ENCODE measurements at places on chromosomes 3 and 15. TPM values are rescaled to one million over a fixed set of nuclear protein-coding genes. Genes with fewer than 3 reads are reported as not detected.

DNA sequence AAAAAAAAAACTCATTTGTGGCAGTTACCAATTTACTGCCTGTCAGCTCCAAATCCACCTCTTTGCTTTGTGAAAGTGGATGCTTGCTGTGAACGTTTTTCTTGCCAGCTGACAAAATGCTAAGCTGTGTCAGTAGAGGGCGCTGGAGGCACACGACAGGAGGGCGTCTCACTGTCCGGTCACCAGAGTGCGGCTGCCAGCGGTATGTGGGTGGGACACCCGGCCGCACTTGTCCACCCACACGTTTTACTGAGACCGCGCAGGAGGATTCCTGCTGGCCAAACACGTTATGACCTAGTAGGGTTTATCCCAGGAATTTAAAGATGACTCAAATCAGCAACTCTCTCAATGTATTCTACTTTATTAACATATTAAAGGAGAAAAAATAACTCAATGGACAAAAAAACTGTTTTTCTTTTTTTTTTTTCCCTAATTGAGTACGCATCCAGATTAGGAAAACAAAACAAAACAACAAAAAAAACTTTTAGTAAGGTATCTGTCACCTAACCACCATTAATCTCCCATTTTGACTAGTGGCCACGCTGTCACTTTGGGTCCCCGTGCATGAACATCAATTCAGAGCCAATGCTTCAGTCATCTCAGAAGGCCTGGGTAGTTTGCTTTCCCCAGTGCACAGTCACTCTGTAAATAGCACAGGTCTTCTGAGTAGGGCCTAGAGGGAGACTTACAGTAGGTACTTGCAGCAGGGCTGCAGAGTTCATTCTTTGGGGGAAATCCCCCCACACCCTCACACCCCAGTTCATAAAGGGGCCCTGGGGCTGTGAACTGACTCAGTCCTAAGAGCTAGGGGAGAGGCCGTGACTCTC is 43.8 kb upstream of the RPL35A start:
- DNase-seq, result peak; percentile 88

- no peak for DNase-seq
These were observed 117.9 kb upstream of the SMAD3 start for GRCh38 chr15:66947471-66947870.

DNA sequence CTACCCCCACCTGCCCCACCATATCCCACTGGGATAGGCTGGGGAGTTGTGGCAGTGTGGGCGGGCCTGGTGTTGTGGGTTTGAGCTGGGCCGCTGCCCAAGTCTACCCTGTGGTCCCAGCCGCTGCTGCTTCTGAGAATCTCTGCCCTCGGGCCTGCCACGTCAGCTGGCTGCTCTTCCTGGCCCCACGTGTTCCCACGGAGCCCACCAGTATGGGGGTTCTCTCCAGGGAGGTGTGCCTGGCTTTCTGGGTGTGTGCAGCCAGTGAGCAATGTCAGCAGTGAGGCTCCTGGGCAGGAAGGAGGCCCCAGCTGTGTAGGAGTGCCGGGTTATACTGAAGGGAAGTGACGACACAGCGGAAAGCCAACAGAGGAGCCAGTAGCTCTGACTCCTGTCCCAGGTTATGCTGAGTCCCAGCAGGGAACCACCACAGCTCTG is 10.5 kb downstream of the GNAI2 start:
- no peak for DNase-seq

- no peak for DNase-seq
These were observed 43.2 kb upstream of the BOC start for GRCh38 chr3:113167825-113168801.

DNA sequence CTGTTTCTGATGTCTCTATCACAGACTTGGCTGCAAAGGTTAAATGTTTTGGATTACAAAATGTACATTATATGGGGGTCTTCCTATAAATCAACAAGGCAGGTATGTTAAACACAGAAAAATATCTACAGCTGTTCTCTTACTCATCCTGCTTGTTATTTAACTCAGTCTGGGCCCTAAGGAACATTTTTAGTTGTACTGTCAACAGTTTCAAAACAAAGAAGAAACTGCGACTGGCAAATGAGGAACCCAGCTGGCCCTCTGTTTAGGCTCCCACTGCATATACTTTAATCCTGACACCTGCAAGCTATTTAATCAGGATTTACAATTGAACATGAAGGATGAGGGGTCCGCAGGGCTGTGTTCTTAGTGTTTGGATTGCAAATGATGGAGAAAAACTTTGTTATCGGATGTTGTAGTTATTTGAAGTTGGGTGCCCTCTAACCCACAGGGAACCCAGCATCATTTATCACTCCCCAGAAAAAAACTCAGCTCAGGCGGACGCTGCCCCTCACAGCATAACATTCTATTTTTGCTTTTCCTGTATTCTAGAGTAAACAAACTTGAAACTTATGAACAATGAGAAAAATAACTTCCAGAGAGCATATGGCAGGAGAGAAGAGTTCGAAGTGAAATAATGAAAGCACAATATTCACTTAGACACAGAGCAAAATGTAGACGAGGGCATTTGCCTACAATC is 91.2 kb downstream of the POLR2M start:
- no peak for DNase-seq

DNA sequence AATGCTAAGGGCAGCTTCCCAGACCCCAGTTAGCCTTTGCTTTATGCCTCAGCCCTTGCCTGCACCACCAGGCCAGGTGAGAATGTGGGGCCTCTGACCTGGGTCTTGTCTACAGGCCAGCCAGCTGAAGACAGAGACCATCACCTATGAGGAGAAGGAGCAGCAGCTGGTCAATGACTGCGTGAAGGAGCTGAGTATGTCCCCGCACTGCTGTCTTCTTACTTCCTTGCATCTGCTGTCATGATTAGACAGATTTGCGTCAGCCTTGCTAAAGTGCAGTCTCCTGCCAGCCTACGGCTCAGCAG is 74.6 kb downstream of the CCK start:
- DNase-seq, result no peak

- no peak for DNase-seq
These were observed 45.5 kb downstream of the LSAMP start for GRCh38 chr3:116399701-116400226.

DNA sequence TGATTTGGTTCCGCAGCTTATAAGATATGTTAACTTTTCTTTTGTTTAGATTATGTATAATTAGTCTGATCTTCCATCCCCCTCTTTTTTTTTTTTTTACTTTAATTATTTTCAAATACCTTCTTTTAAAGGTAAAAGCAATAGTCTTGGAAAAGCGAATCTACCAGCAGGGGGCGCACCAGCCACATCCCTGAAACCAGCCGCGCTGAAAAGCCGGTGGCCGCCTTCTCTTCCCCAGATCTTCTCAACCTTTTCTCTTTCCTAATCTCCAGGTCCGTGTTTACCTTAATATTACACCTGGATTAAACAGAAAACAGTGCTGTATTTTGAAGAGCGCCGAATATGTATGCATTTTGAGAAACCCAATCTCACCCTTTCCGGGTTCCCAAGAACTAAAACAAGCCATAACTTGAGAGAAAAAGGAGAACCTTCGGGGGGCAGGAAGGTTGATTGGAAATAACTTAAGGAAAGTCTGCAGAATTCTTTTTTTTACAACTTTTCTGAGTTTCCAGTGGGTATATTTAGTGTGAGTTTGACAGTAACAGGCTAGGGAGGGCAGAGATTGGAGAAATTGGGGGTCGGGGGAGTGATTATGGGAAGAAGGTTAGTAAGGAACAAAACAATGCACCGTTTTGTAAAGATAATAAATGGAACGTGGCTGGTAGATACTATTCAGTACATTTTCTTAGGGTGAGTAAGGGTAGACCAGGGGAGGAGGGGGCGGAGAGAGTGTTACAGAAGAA is 2.0 kb upstream of the SOX2 start:
- peak; percentile 93 for DNase-seq

- no peak for DNase-seq
These were observed 202.8 kb downstream of the TP63 start for GRCh38 chr3:189833996-189834395.

- DNase-seq, result no peak
These were observed 25.1 kb downstream of the ATP11B start for GRCh38 chr3:182818296-182818978.

GRCh38 chr3:37236024-37236423 is 61.6 kb upstream of the LRRFIP2 start:
- no peak for DNase-seq

DNA sequence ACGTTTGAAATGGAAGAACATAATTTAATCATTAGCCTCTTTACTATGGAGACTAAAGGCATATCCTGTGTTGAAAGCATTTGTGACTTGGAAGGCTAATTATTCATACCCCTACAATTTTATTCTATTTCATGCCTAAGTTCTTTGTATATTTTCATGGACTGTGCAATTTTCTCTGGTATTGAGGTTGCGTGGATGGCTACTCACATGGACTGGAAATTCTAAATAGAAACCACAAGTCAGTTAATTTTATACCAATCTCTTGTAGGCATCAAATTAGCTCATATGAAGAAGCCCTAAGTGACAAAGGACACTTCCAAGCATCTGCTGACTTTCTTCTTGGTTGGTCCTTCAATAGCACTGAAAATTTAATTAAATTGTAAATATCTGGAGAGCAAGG is 1353.5 kb downstream of the ROBO1 start:
- no peak for DNase-seq

DNA sequence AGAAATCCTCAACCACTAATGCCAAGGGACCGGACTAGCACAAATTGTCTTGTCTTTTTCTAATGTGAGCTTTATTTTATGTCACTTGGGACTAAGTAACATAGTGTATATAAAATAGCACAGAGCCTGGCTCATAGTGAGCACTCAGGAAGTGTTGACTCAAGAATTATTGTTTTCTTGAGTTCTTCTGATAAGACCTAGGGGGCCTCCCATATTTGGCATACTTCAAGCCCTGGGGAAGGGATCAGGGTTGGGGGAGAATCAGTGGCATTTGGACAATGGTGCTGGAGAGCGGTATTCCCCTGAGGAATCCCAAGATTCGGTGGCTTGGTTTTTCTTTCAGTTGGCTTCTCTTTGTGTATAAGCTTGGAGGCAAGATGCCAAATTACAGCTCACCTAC is 19.4 kb downstream of the ZNF80 start:
- no peak for DNase-seq

DNA sequence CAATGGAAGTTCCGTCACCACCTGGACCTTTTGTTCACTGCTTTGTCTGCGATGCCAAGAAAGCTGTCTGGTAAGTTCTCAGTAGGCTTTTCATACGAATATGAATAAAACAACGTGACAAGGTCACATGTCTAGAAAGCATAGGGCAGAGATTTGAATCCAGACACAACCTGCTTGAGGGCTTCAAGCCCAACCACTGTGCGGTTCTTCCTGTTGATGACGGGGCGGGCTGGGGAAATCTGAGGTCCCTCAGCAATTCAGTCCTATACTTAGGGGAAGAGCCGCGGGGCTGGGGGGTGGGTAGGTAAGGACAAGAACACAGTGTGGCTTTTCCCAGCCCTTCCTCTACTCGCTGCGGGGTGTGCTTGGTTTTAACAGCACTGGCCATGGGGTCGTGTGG is 32.4 kb upstream of the SMAD3 start:
- DNase-seq, result no peak

DNA sequence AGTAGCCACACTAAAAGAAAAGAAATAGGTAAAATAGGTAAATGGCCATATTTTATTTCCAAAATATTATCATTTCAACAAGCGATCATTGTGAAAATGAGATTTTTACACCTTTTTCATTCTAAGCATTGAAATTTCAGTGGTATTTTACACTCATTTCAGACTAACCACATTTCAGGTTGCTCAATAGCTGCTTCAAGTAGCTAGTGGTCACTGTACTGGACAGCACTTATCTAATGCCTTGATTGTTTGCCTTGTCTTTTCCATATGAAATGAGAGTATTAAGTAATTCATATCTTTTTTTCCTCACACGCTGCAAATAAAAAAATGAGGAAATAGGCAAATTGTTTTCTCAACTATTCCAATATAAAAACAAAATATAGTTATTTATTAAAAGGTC is 332.8 kb downstream of the NLGN1 start:
- no peak for DNase-seq

- DNase-seq, result no peak
These were observed 53.2 kb downstream of the CHL1 start for GRCh38 chr3:249587-250262.

DNA sequence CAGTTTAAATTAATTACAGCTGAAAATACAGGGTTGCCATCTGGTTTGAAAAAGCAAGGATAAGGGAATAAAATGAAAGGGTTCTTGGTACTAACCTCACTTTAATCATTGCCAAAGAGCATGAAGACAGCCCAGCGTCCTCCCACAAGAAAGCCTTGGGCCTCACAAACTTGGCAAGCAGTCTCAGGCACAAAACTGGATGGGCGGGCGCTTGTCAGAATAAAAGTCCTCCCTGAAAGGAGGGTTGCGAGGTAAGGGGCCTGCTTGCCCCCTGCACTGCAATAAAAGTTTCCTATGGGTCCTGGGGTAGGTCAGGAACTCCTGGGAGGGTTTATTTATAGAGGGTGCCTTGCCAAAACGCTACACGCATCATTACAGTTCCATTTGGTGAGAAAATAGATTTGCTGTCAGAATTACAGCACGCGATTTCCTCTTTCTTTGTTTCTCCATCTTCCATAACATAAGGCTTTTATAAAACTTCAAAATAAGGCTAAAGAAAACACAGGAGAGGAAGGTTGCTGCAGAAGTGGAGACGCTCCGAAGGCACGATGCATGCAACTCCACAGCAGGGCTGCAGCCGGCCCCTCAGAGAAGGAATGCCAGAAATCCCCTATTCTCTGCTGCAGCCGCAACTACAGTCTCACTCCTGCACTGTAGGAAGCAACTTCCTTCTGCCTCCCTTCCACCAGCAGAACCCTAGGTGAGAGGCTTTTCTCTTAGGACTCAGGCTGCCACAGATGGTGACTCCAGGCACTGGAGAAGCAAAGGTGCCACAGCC is 61.3 kb downstream of the VGLL4 start:
- DNase-seq, result no peak

Gene MNS1
- 0.84 TPM for total RNA-seq

Gene DPPA2
- total RNA-seq, result not detected

Gene CHRNA3
- not detected for total RNA-seq

Gene CCR4
- 0.46 TPM for total RNA-seq

Gene CBLB
- total RNA-seq, result 152 TPM

Gene SLC38A3
- total RNA-seq, result 0.84 TPM

Gene GOLGA6D
- total RNA-seq, result not detected

Gene PTH1R
- total RNA-seq, result 19.6 TPM

Gene GOLGA8J
- total RNA-seq, result not detected
